Activated T-helper 1 cell treated with anti-CD3 and anti-CD28 coated beads, Interleukin-2, amount 50 U/mL, for 16 hours (primary cell): ENCODE measurements at places on chromosomes 2 and 18.

DNA sequence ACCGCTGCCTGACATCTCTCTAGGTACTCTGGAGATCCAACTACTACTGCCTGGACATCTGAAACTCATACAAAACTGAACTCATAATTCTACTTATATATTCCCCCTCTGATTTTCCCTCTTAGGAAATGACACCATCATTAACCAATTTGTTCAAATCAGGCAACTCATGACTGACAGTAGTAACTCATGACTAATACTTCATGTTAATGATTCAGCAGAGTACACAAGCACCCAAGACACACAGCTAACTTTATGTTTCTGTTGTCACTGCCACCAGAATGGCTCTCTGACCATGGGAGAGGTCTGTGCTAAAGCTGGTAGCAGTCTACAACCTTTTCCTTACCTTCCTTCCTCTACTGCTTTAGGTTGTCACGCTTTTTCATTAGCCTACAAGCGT, 91.1 kb downstream of the ITSN2 start:
- no peak for DNase-seq

- DNase-seq = no peak
Observed at GRCh38 chr18:21652073-21652472, 40.0 kb downstream of the SNRPD1 start.

DNA sequence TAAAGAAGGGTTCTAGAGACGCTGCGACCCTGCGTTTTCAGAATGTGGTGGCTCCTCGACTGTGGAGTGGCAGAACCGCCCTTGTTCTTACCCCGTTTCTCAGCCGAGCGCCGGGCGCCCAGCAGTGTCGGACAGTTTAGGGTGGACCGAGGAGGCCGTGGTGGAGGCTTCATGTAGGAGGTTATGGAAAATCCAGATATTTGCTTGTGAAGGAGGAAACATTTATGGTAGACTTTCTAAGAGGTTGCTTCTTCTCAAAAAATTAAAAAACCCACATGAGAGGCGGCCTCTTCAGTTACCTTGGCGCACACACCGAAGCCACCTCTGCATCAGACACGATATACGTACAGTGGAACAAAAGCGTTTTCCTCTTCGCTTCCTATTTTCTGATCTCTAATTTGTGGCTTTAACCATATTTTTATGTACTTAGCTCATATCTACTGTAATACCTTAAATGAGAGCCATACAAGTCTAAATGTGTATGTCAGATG, 120.8 kb downstream of the NFATC1 start:
- DNase-seq = no peak

GRCh38 chr2:59774821-59775433, 778.5 kb downstream of the BCL11A start:
- DNase-seq = no peak

- no peak for DNase-seq
Observed at GRCh38 chr2:178927173-178927572, 120.0 kb upstream of the TTN start.

DNA sequence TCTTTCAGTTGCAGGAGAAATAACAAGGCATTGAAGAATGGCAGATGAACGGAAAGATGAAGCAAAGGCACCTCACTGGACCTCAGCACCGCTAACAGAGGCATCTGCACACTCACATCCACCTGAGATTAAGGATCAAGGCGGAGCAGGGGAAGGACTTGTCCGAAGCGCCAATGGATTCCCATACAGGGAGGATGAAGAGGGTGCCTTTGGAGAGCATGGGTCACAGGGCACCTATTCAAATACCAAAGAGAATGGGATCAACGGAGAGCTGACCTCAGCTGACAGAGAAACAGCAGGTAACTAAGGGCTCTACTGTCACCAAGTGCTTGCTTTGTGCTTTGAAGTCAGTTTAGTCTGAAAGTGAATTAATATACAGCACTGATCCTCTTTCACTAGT, 118.5 kb upstream of the UNC80 start:
- DNase-seq = no peak

DNA sequence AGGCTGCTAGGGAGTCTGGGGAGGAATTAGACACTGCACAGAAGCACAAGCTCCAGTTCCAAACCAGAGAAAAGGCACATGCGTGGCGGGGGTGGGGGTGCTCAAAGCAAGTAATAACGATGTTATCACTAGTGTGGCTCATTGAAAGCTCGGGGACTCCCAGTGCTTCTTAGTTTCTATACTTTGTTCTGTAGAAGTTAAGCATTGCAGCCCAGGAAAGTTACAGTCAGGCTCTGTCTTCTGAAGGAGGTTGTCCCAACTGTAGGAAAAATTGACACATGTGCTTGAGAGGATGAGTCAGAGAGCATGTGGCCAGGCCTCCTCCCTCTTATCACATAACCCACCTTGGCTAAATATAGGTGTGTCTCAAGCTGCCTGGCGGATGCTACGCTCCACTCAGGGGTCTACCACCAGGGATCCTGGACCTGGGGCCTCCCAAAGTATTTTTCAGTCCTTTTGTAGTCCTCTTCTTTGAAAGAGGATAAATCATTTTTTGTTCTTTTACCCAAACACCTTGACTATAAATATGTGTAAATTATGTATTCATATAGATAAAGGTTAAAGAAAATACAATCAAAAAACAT, 3.8 kb downstream of the GALNT5 start:
- peak; percentile 20 for DNase-seq

- DNase-seq = no peak
Observed at GRCh38 chr2:198692907-198693510, 764.7 kb downstream of the SATB2 start.

DNA sequence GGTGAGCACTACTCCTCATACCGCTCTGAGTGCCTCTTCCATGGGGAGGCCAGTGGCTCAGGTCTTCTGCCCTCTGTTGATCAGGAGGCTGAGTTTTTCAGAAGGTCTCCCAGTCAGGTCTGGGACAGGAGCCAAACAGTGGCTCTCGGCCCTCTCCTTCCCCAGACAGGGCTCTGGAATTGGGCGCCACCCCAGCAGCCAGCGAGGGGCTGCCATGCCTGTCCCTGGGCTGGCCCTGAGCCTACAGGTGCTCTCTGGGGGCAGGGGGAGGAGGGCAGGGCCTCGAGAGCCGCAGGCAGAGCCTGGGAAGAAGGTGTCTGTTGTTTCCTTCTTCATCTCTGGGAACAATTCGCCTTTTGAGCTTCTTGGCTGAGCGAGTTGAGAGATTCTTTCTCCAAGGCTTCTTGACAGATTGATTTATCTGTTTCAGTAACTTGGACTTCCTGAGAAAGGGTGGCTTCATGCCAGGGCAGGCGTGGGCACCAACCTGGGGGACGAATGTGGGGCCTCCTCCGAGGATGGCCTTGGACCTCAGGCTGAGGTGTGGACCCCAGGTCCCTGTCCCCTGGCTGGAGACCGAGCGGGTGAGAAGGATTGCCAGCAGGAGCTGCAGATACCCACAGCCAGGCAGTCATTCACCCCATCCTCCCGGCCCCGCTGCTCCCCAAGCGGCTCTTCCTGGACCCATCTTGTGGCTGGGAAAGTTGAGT, 64.7 kb upstream of the GLI2 start:
- no peak for DNase-seq

- DNase-seq = no peak
Observed at GRCh38 chr18:75618146-75618545, 190.6 kb upstream of the SMIM21 start.

- DNase-seq = no peak
Observed at GRCh38 chr2:234001380-234002160, 48.9 kb upstream of the SPP2 start.

DNA sequence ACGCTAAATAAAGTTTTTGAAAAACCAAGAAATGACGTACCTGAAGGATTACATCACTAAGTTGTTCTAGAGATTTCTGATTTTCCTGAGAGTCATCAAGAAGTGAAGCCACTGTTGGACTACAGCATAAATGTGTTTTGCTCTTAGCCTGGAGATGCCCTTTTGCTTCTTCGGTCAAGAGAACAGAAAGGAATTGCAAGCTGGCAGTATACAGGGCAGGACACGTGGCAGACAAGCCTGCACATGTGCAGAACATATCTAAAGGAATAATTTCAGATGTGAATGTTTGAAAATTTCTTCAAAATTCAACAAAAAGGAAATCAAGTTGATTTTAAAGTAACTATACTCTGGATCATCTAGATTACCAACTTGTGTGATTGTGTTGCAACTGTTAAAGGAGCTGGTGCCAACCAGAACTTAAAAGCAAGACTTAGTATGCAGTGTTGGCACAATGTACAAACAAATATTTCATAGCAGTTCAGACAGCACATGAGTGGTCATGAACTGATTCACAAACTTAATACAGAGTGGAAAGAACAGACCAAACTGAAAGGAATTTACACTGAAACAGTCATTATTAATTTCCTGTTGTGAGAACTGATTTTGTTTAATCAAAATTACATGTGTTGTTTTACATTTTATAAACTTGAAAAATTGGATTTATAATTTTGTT, 100.4 kb upstream of the CD226 start:
- DNase-seq = no peak

GRCh38 chr2:176088937-176089842, 3.3 kb upstream of the HOXD13 start:
- no peak for DNase-seq

DNA sequence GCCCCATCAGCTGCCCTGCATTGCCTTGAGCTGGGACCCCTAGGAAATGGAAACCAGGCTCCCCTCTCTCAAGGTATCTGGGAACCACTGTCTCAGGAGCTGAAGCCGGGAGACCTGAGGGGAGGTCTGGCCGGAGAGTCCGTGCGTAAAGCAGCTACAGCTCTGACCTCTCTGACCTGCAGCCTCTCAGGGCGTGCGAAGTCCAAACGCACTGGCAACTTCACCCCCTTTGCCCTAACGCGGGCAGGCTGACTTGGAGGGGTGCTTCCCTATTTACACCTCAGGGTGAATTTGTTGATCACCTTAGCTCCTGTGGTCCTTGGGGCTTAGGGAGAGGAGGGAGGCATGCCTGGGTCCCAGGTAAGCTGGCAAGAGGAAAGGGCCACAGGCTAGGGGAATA, 17.5 kb downstream of the SIGLEC15 start:
- DNase-seq = no peak

GRCh38 chr2:37412231-37412630, 67.8 kb downstream of the QPCT start:
- no peak for DNase-seq

DNA sequence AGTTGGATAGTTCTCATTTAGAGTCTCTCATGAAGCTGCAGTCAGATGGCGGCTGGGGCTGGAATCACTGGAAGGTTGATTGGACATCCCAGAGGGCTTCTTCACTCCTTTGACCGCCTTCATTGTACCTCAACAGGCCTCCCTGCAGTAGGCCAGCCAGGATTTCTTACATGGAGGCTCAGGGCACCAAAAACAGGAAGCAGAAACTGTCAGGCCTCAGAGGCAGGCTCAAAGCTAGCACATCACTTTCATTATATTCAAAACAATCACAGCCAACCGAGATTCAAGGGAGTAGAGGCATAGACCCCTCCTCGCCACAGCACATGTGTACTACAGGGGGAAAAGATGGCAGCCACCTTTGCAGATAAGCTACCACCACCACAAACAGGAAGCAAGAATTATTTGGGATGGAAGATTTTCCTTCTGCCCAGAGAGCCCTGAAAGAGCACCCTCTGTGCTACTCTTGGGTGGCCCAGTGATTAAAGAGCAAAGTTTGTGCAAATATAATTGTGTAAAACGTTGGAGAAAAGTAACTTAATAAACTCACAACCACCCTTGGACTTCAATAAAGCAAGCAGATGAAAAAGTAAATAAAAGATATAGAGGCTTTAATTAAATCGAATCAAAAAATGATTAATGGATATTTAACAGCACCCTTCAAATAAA, 155.3 kb downstream of the GFPT1 start:
- no peak for DNase-seq

DNA sequence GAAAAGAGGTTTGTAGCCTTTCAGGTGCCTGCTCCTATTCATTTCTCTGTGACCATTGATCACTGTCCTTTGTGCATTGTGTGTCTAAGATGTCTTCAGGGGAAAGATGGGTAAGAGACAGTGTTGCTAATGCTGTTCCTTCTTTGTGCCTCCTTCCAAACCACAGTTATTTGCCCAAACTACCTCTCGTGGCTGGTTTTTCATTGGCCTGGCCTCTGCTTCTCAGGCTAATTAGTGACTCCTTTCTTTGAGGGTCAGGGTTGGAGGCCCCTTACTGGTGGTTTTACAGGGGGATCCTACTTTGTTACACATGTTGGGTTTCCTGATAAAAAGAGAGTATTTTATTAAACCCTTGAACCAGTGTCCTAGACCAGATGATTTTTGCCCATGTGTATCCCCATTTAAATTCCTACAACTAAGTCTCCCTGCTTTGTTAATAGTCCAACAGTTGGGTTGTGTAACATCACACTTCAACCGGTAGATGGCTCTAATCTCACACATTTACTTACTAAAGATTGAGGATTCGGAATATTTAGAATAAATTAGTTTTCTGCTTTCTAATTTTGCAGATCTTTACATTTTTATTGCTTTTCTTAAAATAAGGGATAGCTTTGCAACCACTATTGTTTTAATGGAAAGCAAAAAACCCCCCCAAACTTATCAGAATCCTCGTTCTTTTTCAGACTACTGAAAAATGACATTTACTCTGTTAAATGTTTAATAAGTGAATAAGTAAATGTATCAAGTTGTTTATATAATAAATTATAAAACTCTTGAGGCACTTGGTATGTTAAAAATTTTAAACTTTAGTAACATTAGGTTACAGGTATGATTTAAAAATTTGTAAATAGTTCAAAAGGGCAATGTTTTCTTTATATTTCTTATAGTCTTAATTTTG, 2.4 kb downstream of the MARS2 start:
- DNase-seq = no peak

- DNase-seq = no peak
Observed at GRCh38 chr18:69444221-69444620, 43.5 kb downstream of the DOK6 start.

DNA sequence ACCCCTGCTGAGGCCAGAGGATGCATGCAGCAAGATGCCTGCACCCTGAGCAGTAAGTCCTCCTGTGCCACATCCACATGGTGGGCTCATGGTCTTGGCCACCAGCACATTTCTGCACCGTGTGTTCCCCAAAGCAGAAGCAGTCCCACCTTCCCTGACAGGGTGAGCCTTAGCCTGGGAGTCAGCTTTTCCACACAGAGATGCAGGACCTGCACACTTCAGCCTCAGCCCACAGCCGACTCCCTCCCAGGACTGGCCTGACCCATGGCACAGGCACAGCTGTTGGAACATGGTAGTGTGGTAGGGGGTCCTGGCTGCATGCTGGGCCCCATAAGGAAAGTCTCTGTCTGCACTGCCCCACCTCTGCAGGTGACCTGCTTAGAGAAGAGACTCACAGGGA, 5.0 kb downstream of the SNED1 start:
- no peak for DNase-seq

DNA sequence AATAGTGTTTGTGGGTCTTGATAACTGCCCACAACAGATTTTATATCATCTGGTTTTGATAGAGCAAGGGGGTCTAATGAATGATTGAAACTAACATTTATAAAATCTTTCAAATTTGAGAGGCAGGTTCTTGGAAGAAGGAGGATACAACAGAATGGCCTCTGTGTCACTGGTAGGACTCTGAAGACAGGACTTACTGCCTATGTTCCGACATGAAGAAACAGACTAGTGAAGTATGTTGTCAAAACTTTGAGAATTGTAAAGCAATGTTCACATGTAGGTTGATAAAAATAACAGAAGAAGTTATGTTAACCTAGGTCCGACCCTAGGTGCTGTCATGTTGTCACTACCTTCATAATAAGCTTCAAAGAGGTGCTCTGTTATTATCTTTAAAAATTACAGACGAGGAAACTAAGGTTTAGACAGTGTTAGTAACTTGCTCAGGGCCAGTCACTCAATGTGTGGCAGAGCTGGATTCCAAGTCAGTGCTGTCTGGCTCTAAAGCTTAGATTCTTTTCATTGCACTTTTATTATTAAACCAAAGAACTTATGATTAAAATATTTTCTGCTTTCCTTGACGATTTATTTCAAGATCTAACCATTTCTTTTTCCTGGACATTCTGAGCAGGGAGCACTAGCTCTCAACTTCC, 146.2 kb downstream of the RPIA start:
- DNase-seq = no peak

GRCh38 chr2:21395366-21395765, 271.6 kb downstream of the TDRD15 start:
- no peak for DNase-seq
